ENCODE measurements at places on chromosomes 6 and 20. TPM values are rescaled to one million over a fixed set of nuclear protein-coding genes. Genes with fewer than 3 reads are reported as not detected.

- DNase-seq: no peak
Observed at GRCh38 chr6:19757036-19757435, 80.1 kb upstream of the ID4 start.

- DNase-seq: no peak
Observed at GRCh38 chr6:116764961-116765841, at the start of gene FAM162B. TSS of gene FAM162B (minus strand) at chr6:116765719. CDS start at chr6:116765576, 143 bp downstream.

Gene TP53TG5
- not detected for total RNA-seq

DNA sequence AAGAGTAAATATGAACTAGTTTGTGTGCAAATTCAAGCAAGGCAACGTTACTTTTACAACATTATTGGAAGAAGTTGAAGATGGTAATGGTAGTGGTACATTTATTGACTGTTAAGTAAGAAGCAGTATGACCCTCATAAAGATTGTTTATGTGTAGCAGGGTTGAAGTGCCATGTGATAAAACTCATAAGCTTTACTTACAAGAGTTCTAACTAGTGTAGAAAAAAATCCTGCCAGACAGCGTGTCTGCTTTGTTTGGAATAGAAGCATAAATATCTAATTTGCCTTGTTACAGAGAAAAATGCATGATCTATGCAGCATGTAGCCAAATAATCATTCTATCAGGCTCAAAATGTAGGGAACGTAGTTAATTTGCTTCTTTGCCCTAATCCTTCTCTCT lies 450.8 kb upstream of the SOX4 start:
- DNase-seq: no peak

DNA sequence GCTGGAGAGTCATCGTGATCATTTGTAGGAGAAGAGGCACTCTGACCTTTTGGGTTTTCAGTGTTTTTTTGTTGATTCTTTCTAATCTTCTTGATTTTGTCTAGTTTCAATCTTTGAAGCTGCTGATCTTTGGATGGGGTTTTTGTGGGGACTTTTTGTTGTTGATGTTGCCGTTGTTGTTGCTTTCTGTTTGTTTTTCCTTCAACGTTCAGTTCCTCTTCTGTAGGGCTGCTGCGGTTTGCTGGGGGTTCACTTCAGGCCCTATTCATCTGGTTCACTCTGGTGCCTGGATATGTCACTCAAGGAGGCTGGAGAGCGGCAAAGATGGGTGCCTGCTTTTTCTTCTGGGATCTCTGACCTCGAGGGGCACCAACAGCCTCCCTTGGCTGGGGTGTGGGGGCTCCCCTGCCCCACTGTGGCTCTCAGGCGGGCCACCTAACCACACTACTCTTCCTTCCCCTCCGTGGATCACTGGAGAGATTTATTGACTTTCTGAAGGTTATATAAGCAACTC lies 21.5 kb upstream of the TMEM244 start:
- no peak for DNase-seq

Gene SEMG1
- not detected for total RNA-seq

DNA sequence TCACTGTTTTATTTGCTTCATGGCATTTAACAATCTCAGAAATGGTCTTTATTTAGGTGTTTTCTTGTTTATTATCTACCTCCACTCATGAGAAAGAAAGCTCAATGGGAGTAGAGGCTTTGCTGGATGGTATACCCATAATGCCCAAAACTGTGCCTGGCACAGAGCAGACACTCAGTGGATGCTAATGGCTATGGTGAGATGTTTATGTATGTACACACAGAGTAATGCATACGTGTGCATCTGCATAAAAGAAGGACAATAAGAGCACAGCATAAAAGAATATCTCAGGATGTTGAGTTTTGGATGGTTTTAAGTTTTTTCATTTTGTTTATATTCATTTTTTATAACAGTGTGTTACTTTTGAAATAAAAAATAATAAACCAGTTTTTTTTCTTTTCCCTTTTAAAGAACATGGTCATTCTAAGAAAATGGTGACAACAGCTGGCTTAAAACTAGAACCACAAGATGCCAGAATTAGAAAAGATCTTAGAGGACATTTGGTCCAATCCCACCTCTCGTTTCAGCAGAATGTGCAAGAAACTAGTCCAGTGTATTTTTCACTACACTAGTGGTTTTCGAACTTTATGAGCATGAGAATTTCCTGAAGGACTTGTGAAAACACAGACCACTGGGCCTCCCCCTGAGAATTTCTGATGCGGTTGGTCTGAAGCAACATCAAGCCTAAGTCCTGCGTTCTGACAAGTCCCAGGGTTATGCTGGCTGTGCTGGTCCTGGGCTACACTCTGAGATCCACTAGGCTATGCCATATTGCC lies 131.9 kb downstream of the FYN start:
- no peak for DNase-seq

DNA sequence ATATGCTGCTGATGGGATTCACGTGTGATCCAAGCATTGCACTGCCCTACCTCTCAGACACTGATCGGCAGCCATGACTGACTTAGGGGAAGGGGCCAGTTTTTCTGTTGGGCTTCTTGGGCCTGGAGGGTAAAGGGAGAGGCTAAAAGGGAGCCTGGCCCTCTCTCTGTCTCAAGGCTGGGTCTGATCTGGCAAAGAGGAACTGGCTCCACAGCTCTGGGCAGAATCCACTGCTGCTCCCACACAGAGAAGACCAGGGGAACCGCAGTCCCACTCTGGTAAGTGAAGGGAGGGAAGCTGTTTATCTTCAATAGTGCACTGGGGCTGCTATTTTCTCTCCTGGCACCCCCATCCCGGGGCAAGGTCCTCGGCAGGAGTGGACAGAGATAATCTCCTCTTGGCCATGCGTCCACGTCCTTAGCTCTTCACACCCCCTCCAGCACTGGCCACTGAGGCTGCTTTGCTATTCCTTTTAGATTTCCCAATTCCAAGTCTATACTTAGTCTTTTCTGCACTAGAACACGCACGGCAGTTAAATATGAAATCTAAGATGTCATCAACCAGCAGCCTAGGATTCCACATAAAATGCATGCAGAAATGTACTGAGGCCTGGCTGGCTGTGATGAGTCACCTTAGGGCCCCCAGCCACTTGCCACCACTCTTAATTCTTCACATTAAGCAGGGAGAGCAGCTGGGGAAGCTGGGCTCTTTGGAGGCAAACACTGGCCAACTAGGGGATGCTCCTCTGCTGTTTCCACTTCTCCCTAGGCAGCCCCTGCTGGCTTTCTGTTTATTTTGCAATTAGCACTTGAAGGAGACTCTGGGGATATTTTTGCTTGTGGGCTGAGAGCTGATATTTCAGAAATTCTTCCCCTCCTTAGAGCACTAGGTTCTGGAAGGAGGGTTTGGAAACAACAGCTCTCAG lies 87.8 kb upstream of the ARMC2 start:
- DNase-seq: no peak

Gene TFAP2A
- total RNA-seq: 2.1 TPM

Gene SLC22A16
- not detected for total RNA-seq

GRCh38 chr6:165806126-165806810 lies 143.2 kb upstream of the PDE10A start:
- DNase-seq: no peak

Gene EMILIN3
- total RNA-seq: not detected

Gene MICB
- total RNA-seq: 29.2 TPM

DNA sequence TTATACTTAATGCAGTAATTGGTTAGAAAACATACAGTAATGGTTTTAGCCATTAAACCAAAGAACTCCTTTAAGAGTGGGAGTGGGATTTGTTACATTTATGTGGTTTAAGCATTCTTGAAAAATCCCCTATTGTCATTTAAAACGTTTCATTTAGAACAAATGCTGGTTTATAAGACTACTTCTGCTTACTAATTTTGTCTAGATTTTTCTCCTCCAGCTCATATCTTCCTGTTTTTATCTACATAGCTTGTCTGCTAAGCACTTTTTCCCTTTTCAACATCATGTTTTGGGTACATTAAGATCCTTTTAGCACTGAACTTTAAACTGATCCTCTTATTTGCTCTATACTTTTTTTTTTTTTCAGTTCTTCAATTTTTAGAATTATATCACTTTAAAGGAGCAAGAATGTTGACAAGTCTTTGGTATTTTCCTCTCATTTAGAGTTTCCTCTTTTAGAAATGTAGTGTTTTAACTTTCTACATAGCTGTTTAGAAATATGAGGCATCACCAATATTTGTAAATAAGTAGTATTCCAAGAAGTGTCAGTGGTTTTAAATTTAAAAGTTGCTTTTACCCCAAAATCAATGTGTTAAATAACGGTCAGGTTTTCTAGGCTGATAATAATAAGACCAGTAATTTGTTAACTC lies 80.9 kb downstream of the SESN1 start:
- DNase-seq: no peak

Gene FAM209A
- not detected for total RNA-seq

- DNase-seq: no peak
Observed at GRCh38 chr6:137008204-137008603, 36.6 kb downstream of the IL20RA start.

- no peak for DNase-seq
Observed at GRCh38 chr20:49377326-49377725, 99.5 kb upstream of the ZNFX1 start.

Gene PBOV1
- total RNA-seq: not detected

- peak; percentile 45 for DNase-seq
Observed at GRCh38 chr6:15473741-15474161, 189.1 kb downstream of the DTNBP1 start.

DNA sequence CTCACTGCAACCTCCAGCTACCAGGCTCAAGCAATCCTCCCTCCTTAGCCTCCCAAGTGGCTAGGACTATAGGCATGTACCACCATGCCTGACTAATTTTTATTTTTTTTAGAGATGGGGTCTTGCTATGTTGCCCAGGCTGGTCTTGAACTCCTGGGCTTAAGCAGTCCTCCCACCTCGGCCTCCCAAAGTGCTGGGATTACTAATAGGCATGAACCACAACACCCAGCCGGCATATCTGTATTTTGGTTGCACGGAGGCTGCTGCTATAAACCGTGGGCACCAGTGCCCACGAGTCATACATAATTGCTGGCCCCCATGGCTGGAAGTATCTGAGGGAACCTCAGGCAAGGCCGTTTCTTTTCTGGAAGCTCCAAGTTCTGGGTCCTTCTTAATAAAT lies 18.3 kb upstream of the ADRM1 start:
- no peak for DNase-seq

DNA sequence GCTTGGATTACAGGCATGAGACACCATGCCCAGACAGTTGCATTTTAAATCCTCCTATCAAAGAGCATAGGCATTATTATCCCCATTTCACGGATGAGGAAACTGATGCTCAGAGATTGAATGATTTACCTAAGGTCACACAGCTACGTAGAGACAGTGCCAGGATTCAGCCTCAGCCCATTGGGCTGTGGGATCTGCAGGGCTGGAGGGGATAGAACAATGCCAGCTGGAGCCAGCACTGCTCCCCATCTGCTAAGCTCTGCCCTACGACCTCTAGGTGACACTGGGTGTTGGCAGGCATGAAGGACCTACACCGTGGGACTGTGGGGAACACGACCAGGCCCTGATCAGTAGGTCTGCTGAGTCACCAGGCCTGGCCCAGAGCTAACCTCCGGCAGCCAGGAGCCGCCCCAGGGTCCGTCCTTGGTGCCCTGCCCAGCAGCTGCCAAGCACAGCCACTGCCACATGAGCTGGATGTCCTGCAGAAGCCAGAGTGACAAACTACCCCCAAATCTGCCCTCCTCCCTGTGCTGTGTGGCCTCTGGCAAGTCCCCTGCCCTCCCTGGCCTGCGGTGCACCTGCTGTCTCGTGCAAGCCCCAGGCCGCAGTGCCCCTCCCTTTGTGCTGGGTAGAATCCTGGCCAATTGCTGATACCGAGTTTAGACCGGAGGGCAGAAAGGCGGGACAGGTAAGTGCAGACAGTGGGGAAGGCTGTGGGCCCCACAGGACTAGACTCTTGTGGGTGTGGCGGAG lies 47.6 kb upstream of the PTGIS start:
- no peak for DNase-seq

- DNase-seq: no peak
Observed at GRCh38 chr20:21399005-21399475, 1.7 kb upstream of the NKX2-4 start.

Gene HDGFL1
- total RNA-seq: not detected

GRCh38 chr6:53326372-53327016 lies 22.3 kb downstream of the ELOVL5 start:
- DNase-seq: peak; percentile 59

Gene ZBP1
- not detected for total RNA-seq

- DNase-seq: no peak
Observed at GRCh38 chr6:73644030-73644429, 9.8 kb downstream of the SLC17A5 start.

GRCh38 chr6:156423829-156424228 lies 353.3 kb upstream of the ARID1B start:
- DNase-seq: no peak

DNA sequence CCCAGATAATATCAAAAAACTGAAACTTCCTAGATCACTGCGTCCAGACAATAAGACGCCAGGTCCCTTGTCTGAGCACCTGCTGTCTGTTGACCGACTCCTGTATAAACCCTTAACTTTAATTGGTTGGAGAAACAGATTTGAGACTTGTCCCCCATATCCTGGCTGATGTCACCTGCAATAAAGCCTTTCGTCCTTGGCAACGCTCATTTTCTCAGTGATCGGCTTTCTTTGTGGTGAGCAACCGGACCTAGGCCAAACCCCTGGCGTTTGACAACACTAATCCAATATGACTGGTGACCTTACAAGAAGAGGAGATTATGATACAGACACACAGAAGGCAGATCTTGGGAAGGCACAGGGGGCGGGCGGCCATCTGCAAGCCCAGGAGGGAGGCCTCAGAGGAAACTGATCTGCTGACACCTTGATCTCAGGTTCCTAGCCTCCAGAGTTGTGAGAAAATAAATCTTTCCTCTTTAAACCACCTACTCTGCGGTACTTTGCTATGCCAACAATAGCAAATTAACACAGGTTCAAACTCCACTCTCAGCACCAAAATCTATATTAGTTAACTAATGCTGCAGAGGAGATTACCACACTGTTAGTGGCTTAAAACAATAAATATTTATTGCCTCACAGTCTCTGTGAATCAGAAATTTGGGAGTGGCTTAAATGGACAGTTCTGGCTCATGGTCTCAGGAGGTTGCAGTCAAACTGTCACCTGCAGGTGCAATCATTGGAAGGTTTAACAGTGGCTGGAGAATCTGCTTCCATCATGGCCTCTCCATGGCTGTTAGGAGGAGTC lies 178.7 kb downstream of the OTOR start:
- no peak for DNase-seq

GRCh38 chr6:29723666-29724588 lies 693 bp downstream of the HLA-F start:
- DNase-seq: no peak

Gene TMC2
- not detected for total RNA-seq

Measured in pulmonary artery endothelial cell (primary cell).